Activated effector memory CD4-positive, alpha-beta T cell treated with anti-CD3 and anti-CD28 coated beads, Interleukin-2, amount 50 U/mL, for 16 hours (primary cell): ENCODE measurements at places on chromosomes 2 and 18.

DNA sequence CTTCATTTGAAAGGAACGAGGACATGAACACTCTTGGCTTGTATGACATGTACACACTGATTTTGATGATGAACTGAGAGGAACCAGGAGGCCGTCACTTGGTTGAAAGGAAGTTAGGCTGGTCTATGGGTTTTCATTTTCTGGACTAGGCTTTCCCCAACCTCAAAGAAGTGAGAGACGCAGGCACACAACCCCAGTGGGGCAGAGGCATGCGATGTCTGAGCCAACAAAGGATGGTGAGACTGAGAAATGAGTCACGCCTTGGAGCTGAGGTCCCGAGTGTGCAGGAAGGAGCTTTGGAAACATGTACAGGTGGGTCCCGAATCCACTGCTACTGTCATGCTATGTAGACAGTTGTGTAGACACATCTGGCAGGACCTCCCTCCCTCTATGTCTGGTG, 24.1 kb downstream of the SIGLEC15 start:
- no peak for DNase-seq

GRCh38 chr2:144619760-144620159, 99.8 kb upstream of the ZEB2 start:
- no peak for DNase-seq

DNA sequence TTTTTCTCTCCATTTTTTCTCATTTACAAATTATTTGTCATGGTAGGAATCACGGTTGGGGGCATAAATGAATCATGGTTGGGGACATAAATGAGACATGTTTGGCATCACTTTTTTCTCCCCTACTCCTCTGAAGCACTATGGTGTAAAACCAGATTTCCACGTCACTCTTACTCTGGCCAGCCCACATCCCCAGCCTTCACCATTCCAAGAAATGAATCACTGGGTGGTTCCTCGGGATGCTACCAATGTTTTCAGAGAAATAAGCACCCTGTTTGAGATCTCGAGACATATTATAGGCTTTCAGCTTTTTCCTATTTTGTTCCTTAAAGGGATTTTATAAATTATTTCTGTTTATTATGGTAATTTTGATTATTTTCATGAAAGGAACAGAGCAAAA, 155.0 kb upstream of the SLC8A1 start:
- DNase-seq = no peak

GRCh38 chr18:39318008-39318407, 1752.4 kb upstream of the CELF4 start:
- no peak for DNase-seq

DNA sequence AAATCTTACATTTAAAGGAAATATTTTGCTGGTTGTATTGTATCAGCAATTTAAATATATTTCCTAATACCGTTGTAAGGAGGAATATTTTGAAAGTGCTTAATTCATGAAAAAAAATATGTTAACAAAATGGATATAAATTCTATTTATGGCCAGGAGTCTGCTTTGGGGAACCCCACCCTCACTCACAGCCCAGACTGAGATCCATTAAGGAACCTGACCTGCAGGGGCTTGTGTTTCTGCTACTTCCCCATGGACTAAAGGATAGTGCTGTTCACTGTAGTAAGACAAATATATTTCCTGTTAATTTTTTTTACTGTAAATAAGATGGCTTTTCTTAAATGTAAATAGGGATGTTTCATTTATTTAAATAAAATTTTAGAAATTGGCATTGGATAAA, 221.9 kb upstream of the COL3A1 start:
- no peak for DNase-seq
